ENCODE measurements at places on chromosomes 1 and 21.
A peak's percentile ranks its signal among the peaks of the same experiment; 100 is the strongest.

DNA sequence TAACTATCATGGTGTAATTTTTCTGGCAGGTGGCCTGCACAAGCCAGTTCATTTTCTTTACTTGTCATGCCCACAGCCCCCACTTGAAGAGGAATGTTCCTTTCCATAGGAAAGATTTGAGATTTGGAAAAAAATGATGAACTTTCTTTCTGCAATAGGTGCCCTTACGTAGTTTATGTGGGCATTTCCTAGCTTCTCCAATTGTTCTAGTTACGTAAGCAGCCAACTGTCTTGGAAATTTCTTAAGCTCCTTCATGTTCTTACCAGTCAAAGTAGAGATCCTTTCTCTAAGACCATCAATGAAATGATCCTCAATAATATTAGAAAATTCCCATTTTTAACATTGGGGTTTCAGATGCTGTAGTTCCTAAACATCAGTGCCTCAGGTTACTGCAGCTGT lies 109.5 kb upstream of the F3 start:
- no peak for DNase-seq

- DNase-seq: peak; percentile 94
Observed at GRCh38 chr1:78833491-78833890, 173.0 kb downstream of the ADGRL4 start.

DNA sequence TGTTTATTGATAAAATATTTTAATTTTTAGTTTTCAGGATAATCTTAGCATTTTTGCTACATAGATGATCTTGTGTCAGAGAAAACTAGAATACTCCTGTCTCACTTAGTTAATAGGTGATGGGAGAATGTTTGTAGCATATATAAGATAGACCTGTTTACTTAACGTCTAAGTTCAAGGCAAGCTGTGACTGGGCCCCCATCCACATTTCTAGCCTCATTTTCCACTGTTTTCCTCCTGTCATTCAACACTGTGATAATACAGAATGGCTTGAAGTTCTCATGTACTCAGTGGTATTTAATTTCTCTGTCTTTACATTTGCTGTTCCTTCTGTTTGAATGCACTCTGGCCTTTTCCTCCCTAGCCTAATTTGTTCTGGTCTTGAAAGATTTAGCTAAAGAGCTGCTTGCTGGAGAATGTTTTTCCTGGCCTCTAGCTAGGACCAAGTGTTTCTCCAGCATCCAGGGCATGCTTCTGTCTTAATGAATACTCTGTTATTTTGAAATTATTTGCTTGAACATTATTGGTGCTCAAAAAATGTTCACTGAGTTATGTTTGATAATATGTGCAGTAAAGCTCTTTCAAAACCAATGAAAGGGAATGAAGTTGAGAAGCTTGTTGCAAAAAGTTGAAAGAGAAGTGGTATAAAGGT lies 37.3 kb downstream of the USP25 start:
- DNase-seq: no peak

GRCh38 chr1:11485191-11485590 lies 6.2 kb downstream of the DISP3 start:
- no peak for DNase-seq

DNA sequence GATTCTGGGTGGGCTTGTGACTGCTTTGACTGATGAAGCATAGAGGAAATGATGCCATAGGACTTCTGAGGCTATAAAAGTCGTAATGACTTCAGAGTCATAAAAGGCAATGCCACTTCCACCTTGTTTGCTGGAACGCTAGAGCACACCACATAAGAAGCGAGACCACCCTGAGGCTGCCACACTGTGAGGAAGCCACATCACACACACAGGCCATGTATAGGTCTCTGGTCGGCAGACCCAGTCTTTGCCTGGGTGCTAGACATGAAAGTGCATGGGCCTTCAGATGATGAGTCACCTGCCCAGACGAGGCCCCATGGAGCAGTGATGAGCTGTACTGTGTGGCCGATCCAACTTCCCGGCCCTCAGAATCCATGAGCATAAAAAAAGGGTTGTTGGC lies 14.2 kb upstream of the KANK4 start:
- DNase-seq: peak; percentile 37

GRCh38 chr1:70134148-70134547 lies 71.2 kb downstream of the LRRC40 start:
- peak; percentile 13 for DNase-seq

DNA sequence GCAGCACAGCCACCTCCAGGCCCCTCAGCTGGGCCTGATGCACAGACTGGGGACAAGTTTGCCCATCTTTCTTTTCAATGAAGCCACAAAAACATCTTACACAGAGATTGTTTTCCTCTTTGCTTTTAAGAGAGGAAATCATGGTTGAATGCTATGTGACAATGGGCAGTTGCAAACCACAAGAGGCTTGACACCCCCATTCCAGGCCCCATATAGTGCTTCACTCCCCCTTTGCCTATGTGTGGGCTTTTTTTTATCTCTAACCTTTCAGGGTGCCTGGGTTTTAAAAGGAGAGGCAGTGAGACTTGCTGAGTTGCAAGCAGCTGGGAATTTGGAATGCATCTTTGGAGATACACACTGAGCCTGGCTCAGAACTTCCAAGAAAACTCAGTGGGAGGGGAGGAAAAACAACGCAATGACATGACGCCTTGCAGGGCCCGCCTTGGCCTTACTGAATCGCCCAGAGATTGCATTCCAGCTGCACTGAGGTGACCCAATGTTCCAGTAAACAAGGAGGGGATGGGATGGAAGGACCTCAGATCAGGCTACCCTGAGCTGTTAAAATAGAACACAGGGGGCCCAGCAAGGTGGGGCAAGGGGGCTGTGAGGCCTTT lies 145.2 kb upstream of the ZNF648 start:
- no peak for DNase-seq

GRCh38 chr1:119475866-119476439 lies 31.1 kb upstream of the HSD3B1 start:
- peak; percentile 26 for DNase-seq

- no peak for DNase-seq
Observed at GRCh38 chr1:155183775-155184221, 10.1 kb downstream of the TRIM46 start.

DNA sequence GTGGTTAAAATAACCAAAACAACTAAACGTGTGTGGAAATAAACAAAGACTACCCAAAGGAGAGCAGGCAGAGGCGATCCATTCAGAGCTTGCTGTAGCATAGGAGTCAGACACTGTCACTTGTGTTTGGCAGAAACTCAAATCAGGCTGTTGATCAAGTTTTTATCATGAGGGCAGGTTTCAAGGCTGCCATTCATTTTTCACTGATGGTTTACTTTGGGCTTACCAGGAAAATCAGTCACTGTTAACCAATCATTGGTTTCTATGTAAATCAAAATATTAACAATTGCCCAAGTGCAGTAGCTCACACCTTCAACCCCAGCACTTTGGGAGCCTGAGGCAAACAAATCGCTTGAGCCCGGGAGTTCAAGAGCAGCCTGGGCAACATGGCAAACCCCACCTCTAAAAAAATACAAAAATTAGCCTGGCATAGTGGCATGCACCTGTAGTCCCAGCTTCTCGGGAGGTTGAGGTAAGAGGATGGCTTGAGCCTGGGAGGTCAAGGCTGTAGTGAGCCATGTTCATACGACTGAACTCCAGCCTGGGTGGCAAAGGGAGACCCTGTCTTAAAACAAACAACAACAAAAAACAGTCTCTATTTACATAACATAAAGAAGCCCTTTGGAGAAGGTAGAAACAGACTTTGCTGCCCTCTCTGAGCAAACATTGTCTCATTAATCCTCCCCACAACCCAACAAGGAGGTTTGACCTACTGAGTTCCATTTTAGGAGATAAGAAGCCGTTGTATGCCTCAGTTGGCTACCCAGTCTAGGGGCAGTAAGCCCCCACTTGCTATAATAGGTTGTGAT lies 21.1 kb upstream of the ETS2 start:
- no peak for DNase-seq

DNA sequence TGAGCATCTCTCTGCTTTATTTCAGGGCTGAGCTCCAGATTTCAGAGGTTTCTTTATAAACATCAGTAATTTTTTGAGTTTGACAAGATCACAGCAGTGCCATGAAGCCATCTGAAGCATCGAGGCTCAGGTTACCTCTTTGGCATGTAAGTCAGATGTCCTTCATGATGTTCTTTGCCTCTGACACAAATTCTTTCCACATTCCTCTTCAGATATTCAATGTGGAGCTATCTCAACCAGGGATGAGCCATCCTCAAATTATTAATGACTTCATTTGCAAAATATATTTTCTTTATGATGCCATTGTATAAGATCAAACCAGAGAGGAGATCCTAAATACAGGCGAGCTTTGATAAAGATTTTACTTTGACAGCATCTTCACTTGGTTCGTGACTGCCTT lies 256.7 kb downstream of the COL11A1 start:
- peak; percentile 9 for DNase-seq

- DNase-seq: peak; percentile 45
Observed at GRCh38 chr1:98940722-98941079, 64.0 kb downstream of the PLPPR5 start.

DNA sequence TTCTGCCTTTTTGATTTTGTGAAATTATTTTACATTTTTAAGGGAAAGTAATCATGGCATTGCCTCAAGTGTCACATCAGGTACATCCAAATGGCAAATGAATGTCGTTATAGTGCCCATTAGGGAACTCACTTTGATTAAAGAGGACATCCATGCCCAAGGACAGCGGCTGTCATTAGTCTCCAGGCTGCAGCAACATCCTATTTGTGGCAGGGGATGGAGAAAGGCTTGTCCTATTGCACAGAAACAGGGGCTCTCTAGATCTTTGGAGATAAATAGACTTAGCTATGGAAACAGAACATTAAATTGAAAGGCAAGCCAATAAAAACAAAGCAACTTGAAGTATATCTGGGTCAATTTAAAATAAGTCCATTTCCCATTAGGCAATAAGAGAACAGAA lies 439.3 kb downstream of the NEGR1 start:
- DNase-seq: no peak

- DNase-seq: no peak
Observed at GRCh38 chr1:89200663-89201062, 1.9 kb upstream of the GBP4 start.

- no peak for DNase-seq
Observed at GRCh38 chr1:190942475-190942874, 464.8 kb upstream of the BRINP3 start.

DNA sequence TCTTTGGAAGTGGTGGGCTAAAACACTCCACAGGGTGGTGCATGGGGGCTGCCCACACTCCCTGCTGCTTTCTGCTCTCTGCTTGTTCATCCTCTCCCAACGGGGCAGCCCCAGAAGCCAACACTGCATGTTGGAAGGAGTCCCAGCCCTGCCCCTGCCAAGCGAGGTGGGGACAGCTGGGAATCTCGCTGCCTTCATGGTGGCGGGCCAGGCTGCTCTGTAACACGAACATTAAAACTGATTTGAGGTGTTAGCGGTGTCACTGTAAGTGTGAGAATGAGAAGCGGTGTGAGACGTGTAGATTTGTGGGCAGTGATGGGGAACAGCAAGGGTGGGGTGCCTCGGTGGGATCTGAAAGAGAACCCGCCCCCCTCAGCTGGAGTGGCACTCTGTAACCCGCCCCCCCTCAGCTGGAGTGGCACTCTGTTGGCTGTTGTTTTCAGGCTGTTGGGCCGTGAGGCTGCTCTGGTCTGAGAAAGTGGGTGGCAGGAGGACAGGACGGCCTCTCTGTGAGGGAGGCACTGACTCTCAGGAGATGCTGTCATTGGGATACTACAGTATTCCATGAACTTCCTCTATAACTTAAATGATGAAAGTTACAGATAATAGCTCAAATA lies 80.9 kb downstream of the PCBP3 start:
- DNase-seq: peak; percentile 22

DNA sequence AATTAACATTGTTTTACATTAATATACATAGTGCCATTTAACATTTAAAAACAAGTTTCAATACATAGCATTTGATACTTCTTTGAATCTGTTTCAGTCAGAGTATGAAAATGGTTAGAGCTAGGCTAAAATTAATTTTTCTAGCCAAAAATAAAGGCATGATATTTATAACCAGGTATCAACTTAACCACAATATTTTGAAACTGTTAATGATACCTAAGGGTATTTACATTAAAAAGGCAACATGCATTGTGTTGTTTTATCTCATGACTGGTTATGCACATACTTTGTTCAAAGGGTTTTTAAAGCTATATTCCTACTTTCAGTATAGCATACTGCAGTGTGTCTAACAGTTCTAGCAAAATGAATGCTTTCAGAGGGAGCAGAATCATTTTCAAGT lies 130.0 kb downstream of the HS2ST1 start:
- no peak for DNase-seq

DNA sequence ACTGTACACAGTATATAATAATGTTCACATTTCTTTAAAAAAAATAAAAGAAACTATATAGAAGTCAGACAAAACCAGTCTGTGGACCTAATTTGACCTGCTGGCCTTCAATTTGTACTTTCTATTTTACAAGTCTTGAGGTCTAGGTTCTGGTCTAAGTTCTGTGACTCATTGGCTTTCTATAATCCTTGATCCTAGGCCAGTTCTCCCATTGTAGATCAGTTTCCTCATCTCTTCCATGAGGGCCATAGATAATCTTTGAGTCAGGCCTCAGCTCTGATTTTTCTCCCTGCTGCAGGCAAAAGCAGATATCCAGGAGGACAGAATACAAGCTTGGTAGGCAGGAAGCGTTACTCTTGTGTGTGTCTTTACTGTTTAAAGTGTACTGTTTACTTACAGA lies 603.7 kb upstream of the CAMK1G start:
- DNase-seq: peak; percentile 43

DNA sequence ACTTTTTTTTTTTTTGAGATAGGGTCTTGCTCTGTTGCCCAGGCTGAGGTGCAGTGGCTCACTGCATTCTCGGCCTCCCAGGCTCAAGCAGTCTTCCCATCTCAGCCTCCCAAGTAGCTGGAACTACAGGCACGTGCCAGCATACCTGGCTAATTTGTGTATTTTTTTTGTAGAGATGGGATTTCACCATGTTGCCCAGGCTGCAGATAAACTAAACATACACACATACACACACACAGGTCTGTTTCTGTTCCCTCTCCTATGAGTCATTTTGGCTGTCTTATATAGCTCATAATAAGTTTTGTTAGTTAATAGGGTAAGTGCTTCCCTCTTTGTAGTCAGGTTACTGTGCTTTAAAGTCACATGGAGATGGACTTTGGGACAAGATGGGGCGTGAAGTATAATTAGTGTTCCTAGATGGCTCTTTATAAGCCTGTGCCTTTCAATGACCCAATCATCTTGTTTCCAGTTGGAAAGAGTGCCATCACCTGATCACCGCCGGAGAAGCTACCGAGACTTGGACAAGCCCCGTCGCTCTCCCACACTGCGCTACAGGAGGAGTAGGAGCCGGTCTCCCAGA lies 9.1 kb downstream of the PRPF38A start:
- no peak for DNase-seq

DNA sequence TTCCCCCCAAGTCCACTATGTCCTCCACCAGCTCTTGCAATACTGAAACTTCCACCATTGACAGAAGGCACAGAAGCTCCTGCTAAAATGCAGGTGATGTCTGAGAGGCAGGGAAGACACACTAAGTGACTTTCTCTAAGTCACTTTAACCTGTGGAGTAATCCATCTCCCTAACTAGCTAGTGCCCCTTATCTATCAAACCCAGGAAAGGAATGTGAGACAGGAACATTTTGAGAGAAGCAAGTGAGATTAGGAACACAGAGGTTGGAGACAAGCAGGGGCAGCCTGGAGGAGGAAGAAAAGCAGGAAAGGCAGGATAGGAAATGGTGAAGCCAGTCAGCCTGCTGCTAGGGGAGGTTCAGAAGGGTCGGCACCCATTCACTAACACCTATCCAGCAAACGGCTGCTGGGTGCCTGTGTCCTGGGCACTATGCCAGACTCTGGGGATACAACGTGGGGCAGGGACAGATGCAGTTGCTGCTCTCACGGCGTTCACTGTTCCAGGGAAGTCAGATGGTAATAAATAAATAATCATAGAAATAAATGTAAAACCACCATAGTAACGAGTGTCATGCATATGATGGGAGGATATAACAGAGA lies 7.0 kb downstream of the GPA33 start:
- DNase-seq: no peak
